ENCODE measurements at places on chromosomes 5 and 9. TPM values are rescaled to one million over a fixed set of nuclear protein-coding genes. Genes with fewer than 3 reads are reported as not detected.

The PCDHGA5 gene
- 1.7 TPM for total RNA-seq

The ADGRD2 gene
- total RNA-seq = not detected

The MEIKIN gene
- not detected for total RNA-seq

The STK10 gene
- 17.0 TPM for total RNA-seq

The CBY3 gene
- total RNA-seq = not detected

The PRR16 gene
- total RNA-seq = 4.4 TPM

The ZNF474 gene
- total RNA-seq = not detected

The PCDHGC3 gene
- total RNA-seq = 53.7 TPM

The FOXD4L6 gene
- not detected for total RNA-seq

The AMBP gene
- 0.27 TPM for total RNA-seq

The ZDHHC11B gene
- 0.74 TPM for total RNA-seq

The SV2C gene
- 0.08 TPM for total RNA-seq

The CTXN3 gene
- not detected for total RNA-seq

The DDX4 gene
- total RNA-seq = not detected

The PCDHGA8 gene
- total RNA-seq = 2.5 TPM

The PCDHGA2 gene
- total RNA-seq = 3.9 TPM

The UBE2QL1 gene
- total RNA-seq = 0.25 TPM

The BHMT2 gene
- 6.8 TPM for total RNA-seq

The SCGB3A2 gene
- total RNA-seq = not detected

The MEGF9 gene
- total RNA-seq = 10.7 TPM

All from fibroblast of the aortic adventitia (primary cell).